ENCODE measurements at places on chromosomes 5 and 9. TPM values are rescaled to one million over a fixed set of nuclear protein-coding genes. Genes with fewer than 3 reads are reported as not detected.

- peak; percentile 63 for DNase-seq
Observed at GRCh38 chr5:108818613-108819272, 71.0 kb downstream of the FER start.

GRCh38 chr5:168260353-168261226 is 30.9 kb upstream of the WWC1 start:
- no peak for DNase-seq

- peak; percentile 36 for DNase-seq
Observed at GRCh38 chr9:129962889-129963703, 79.9 kb downstream of the FNBP1 start.

Gene PCA3
- total RNA-seq, result not detected

Gene SPATA31C1
- total RNA-seq, result not detected

Gene SHROOM1
- 5.0 TPM for total RNA-seq

Measured in astrocyte (in vitro differentiated cells and primary cell).